ENCODE measurements at places on chromosomes 5 and 9.

DNA sequence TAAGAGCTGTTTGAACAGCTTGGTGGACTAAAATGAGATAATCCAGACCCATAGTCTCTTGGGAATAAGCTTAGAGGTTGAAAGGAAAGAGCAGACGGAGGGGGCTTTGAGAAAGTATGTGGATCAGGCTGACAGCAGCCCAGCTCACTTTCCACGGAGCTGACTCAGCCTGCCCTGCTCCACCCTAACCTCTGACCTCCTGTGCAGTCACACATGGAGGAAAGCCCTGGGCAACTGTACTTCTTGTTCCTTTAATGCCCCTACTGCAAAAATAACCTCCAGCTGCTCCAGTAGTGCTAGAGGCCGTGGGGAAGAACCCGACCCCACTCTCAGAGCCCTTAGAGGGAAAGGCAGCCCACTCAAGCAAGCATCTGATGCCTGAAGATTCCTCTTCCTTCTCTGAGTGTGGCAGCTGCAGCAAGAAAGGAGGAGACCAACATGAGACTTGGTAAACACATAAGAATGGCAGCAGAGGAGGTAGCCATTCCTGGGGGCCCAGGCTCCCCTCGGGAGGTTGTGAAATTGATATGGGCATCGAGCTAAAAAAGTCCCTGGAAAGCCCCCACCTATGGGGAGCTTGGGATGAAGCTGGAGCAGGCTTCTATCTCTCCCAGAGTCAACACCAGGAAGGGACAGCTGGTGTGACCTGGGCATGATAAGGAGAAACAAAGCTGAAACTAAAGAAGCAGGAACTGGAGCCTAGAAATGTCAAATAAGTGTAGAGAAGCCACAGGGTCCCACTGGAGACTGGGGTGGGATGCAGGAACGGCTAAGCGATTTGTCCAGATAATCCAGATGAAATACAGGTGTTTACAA, 204.3 kb downstream of the PIK3R1 start:
- no peak for DNase-seq

- DNase-seq = peak; percentile 73
Observed at GRCh38 chr5:172114875-172115422, 73.1 kb downstream of the STK10 start.

DNA sequence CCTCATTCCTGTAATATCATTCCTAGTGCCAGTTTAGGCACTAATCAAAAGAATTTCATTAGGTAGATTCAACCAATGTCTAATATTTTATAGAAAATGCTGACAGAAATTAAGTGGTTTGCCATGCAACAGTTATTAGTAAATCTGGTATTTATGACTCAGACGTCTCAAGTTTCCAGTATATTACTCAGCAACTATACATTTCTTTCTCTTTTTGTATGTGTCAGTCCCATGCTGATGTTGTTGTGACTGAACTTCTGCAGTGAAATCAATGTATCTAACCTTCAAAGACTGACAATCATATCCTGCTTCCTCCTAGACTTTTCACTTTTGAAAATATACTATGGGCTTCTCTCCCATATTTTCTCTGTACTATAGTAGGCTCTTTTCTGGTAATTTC, 822.5 kb downstream of the NR2F1-AS1 start:
- DNase-seq = no peak

GRCh38 chr9:76699971-76700370, 64.3 kb upstream of the PCA3 start:
- peak; percentile 23 for DNase-seq

DNA sequence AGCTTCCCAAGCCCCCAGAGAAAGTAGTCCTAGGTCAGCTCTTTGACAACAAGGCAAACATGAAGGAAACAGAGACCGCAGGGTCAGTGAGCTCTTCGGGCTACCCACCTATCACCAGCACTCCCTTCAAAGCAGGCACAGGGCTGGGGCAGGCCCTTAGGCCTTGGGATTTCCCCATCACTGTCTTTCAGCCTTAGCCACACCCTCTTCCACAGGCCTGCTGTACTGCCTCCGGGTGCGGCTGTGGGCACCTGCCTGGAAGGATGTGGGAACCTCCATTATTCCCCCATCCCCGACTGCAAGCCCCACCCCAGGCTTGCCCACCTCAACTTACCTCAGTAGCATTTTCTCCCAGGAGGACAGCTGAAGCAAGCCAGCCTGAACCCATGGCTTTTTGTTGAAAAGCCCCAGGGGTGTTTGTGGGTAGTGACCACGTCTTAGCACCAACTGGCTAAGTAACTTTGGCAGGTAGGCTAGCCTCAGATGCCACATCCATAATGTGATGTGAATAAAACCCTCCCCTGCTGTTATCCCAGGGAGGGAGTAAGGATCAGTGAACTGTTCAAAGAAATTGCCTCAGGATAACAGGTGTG, 100.2 kb downstream of the PIK3R1 start:
- peak; percentile 57 for DNase-seq

GRCh38 chr5:176577312-176578176, 28.4 kb downstream of the CDHR2 start:
- DNase-seq = no peak

GRCh38 chr5:173302546-173303155, 25.6 kb downstream of the STC2 start:
- DNase-seq = no peak

DNA sequence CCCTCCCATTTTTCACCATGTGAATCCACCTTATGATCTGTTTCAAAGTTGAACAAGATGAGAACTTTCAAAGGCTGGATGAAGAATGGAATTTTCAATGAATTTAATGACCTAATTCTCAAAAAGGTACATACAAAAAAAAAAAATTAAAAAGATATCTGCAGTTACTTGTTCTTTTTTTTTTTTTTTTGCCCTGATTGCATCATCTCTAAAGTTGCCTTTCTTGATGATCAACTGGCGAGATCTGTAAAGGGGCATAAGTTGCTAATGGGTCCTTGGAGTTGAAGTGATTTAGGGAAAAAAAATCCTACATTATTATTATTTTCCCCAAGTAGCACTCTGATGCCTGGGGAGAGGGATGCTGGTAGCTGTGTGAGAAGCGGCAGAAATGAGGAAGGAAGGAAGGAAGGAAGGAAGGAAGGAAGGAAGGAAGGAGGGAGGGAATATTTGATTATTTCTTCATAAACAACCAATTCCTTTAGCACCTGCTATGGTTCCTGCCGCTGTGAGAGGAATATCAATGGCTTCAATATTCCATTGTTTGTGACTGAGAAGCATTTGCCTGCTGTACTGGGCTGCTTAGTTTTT, 48.8 kb upstream of the CD180 start:
- no peak for DNase-seq

- no peak for DNase-seq
Observed at GRCh38 chr9:69346596-69347390, 21.8 kb downstream of the ENTREP1 start.

GRCh38 chr5:136038635-136039034, 9.8 kb downstream of the TGFBI start:
- DNase-seq = no peak

DNA sequence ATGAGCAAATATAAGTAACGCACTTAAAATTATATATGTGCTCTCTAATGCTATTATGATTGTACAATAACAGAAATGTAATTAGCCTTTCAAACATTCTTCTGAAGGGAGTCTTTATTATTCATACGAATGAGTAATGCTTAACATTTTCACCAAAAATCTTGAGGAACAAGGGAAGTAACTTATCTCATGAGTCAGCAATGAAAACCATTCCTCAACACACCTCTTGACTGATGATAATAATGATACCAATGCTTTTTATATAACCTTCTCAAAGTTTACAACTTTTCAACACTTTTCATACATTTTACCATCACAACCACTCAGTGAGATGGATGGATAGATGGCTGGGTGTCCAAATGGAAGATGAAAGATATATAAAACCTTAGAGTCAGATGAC, 369.3 kb downstream of the BNC2 start:
- no peak for DNase-seq

Measured in stimulated activated effector memory CD8-positive, alpha-beta T cell treated with anti-CD3 and anti-CD28 coated beads, Interleukin-12 subunit alpha, Interleukin-12 subunit beta, amount 100 ng/mL, for 72 hours (primary cell).